PC-9 (cell line): ENCODE measurements at places on chromosomes 5 and 9.
A peak's percentile ranks its signal among the peaks of the same experiment; 100 is the strongest.

- H3K4me3 ChIP-seq: no peak overlapping the region
- H3K27ac ChIP-seq: no peak overlapping the region
- no peak for DNase-seq
- no peaks in the 10 kb centered on the region for H3K36me3 ChIP-seq
- peaks cover 39% of the 10 kb centered on the region for H3K4me1 ChIP-seq
These were observed 113.0 kb downstream of the UGCG start for GRCh38 chr9:112009656-112010055.

DNA sequence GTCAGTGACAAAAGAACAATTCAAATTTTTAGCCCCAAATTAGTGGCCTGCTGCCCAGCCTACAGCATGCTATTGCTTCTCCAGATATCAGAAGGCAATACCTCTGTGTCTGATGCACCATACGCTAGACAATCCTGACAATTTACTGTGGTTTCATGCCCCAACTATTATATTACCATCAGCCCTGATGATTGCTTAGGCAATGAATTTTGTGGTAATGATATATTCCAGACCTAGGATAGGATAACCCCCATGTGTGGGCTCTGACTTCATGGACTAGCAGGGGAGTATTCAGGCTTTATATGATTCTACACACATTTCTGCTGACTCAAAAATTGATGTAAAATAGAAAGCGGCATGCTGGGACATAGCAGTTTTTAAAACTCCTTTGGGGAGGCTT lies 168.7 kb upstream of the FST start:
- no peak for DNase-seq
- H3K4me3 ChIP-seq: no peak overlapping the region
- H3K27me3 ChIP-seq: no peaks in the 10 kb centered on the region
- H3K36me3 ChIP-seq: no peaks in the 10 kb centered on the region

DNA sequence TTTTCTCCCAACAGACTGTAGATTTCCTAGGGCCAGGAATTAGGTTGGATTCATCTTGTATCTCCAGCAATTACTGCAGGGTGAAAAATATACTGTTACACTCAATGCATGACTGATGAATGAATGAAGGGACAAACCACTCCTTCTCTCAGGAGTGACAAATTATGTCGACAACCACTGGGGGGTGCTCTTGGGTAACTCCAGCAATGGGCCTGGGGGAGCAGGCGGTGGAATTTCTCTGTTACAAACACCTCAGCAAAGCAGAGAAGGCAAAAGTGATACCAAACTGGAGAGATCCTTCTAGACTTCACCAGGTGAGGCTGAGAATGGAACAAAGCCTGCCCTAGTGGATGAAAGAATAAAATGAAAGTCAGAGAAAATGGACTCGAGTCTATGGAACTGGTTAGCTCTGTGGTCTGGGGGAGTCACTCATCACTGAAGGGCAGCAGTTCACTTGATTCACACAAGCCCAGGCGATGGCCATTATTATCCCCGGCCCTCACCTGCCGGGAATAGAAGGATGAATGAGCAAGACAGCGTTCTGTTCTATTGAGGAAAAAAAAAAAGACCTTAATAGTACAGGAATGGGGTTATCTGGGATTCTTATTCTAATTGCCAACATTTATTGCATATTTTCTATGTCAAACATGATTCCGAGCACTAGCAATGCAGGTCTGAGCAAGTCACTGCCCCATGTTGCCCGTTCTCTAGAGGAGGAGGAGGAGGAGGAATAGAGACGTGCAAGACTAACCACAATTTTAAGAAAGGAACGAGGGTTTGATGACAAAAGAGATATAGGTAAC lies 341.1 kb downstream of the ASTN2 start:
- no peak for DNase-seq
- no peaks in the 10 kb centered on the region for H3K36me3 ChIP-seq
- no peaks in the 10 kb centered on the region for H3K4me1 ChIP-seq
- H3K27ac ChIP-seq: no peak overlapping the region
- peaks cover 25% of the 10 kb centered on the region for H3K27me3 ChIP-seq

DNA sequence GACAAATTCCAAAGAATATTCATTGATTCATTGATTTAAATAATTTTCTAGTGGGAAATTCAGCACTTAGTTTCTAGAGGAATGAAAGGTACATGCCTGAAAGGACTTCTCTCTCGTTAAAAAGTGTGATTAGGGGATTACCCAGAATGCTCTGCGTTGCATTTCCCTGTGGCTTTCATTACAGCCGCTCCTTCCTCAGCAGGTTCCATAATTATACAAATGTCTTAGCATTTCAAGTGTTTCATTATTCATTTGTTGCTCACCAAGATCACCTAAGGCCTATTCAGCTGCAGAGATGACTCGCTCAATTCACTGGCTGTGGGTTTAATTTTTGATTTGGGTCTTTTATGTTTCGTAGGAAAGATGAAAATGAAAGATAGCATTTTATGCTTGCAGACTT lies 52.8 kb downstream of the SPATA31C2 start:
- 0 out of 2 replicates have a peak, but pooled peaks cover 6% of the 10 kb centered on the region for H3K4me1 ChIP-seq
- H3K4me3 ChIP-seq: no peak overlapping the region
- H3K27me3 ChIP-seq: no peaks in the 10 kb centered on the region
- no peaks in the 10 kb centered on the region for H3K36me3 ChIP-seq
- no peak overlapping the region for H3K27ac ChIP-seq

GRCh38 chr5:394671-395155 lies 48.3 kb upstream of the EXOC3 start:
- no peak for DNase-seq
- H3K4me1 ChIP-seq: peaks cover 11% of the 10 kb centered on the region
- H3K27ac ChIP-seq: no peak overlapping the region

- no peak overlapping the region for H3K4me3 ChIP-seq
- no peak overlapping the region for H3K27ac ChIP-seq
- peaks cover 7% of the 10 kb centered on the region for H3K4me1 ChIP-seq
- DNase-seq: no peak
- H3K27me3 ChIP-seq: no peaks in the 10 kb centered on the region
These were observed 134.6 kb upstream of the MAP3K1 start for GRCh38 chr5:56680731-56681130.

- peaks cover 3% of the 10 kb centered on the region for H3K36me3 ChIP-seq
- DNase-seq: peak; percentile 79
- peak overlapping the region; percentile 69 for H3K27ac ChIP-seq
- H3K27me3 ChIP-seq: no peaks in the 10 kb centered on the region
- H3K4me3 ChIP-seq: no peak overlapping the region
These were observed 17.8 kb downstream of the NANS start for GRCh38 chr9:98074115-98074990.

- peak within 1 kb of the TSS; percentile 90 for H3K4me3 ChIP-seq
- H3K27ac ChIP-seq: peak within 1 kb of the TSS; percentile 78
- peak; percentile 42 for DNase-seq
- H3K27me3 ChIP-seq: no peaks in the 10 kb centered on the region
- peaks cover 23% of the 10 kb centered on the region for H3K4me1 ChIP-seq
These were observed at the start of gene LURAP1L for GRCh38 chr9:12774861-12775678. Gene LURAP1L (plus strand): TSS chr9:12775020. CDS start chr9:12775716, 696 bp downstream.

- peaks cover 15% of the 10 kb centered on the region for H3K4me1 ChIP-seq
- no peaks in the 10 kb centered on the region for H3K27me3 ChIP-seq
- no peaks in the 10 kb centered on the region for H3K36me3 ChIP-seq
These were observed 75.4 kb upstream of the TBC1D2 start for GRCh38 chr9:98330831-98331230.

DNA sequence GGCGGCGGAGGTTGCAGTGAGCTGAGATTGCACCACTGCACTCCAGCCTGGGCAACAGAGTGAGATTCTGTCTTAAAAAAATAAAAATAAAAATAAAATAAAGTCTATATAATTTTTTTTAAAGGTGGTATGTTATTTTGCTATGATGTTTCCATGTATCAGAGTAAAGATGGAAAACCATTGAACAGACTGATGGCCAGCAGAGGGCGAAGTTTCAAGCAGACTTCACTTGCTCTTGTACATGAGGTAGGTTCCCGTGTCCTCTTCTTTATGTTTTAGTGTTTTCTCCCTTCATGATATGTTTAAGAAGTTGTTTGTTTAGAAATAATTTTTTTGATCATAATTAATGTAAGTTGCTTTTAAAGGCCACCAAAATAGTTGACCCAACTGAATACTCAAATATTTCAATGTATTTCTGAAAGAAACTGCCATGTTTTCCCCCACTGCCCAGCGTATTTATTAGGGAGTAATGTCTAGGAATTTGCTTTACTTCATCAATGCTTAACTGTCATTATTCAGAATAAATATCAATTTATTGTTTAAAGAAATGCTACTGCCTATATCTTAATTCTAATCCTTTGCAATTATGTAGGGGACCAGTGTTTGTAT lies 146.4 kb downstream of the HACD4 start:
- H3K36me3 ChIP-seq: no peaks in the 10 kb centered on the region
- no peak for DNase-seq
- H3K27ac ChIP-seq: no peak overlapping the region
- no peak overlapping the region for H3K4me3 ChIP-seq
- no peaks in the 10 kb centered on the region for H3K27me3 ChIP-seq

DNA sequence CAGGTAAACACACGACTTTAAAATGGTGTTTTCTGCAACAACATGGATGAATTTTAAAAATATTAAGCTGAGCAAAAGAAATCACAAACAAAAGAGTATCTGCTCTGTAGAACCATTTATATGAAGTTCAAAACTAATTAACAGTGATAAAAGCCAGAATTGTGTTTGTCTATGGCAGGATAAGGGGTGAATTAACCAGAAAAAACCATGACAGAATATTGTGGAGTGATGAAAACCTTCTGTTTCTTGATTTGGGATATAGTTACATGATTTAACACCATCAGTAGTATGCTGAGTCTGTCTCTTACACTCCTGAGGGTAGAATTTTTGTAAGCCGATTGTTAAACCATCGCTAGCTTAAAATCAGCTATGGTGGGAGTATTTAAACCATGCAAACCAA lies 101.7 kb upstream of the ZNF366 start:
- H3K4me3 ChIP-seq: no peak overlapping the region

DNA sequence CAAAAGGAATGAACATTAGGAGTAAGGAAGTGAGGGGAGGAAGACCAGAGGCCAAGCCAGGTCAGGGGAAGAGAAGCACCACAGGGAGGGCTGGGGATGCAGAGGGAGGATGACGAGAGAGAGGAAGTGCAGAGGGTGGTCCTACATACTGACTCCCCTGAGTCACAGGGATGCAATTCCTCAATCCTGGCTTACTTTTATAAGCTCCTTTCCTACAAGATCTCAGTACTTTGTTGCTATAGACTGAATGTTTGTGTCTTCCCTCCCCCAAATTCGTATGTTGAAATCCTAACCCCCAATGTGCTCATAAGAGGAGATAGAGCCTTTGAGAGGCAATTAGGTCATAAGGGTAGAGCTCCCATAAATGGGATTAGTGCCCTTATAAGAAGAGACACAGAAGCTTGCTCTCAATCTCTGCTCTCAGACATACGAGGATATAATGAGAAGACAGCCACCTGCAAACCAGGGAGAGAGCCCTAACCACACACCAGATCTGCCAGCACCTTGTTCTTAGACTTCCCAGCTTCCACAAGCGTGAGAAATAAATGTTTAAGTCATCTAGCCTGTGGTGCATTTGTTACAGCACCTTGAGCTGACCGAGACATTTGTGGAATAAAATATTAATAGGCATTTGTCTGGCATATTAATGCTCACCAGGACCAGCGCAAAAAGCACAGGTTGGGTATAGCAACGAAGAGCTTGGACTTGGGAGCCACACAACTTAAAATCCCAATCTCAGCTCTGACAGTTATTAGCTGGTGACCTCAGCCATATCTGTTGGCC lies 33.4 kb downstream of the GCNT4 start:
- no peak overlapping the region; the same call in 1 of the 2 replicates for H3K27ac ChIP-seq
- peaks cover 23% of the 10 kb centered on the region for H3K4me1 ChIP-seq
- no peaks in the 10 kb centered on the region for H3K36me3 ChIP-seq
- no peak overlapping the region for H3K4me3 ChIP-seq
- DNase-seq: no peak

DNA sequence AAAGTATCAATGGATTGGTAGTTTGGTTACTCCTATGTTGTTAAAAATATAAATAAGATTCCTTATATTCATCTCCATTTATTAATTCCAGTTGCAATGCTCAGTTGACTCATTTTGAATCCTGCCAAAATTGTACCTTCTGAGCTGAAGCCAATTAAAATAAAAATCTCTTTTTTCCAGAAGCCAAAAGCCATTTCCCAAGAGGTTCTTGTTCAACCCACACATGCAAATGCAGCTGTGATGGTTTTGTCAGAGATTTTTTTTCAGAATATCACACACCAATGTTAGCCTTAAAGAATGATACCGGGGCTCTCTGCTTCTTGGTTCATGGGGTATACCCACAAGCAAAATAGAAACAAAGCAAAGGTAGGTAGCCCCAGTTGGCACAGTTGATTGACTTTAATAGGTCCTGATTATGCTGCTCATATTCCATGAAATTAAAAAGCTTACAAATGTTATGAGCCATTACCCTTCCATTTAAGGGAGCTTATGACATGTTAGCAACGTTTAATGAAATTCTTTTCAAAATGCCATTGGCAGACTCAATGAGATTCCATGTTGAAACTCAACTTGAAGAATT lies 208.0 kb downstream of the SGCD start:
- no peak for DNase-seq
- no peak overlapping the region for H3K4me3 ChIP-seq
- no peaks in the 10 kb centered on the region for H3K36me3 ChIP-seq
- no peaks in the 10 kb centered on the region for H3K27me3 ChIP-seq

GRCh38 chr5:51388488-51389287 lies 5.4 kb downstream of the ISL1 start:
- H3K36me3 ChIP-seq: no peaks in the 10 kb centered on the region
- 0 out of 2 replicates have a peak, but pooled peaks cover 4% of the 10 kb centered on the region for H3K4me1 ChIP-seq
- H3K27me3 ChIP-seq: no peaks in the 10 kb centered on the region
- no peak for DNase-seq

- DNase-seq: peak; percentile 84
- H3K4me1 ChIP-seq: peaks cover 24% of the 10 kb centered on the region
- H3K4me3 ChIP-seq: no peak overlapping the region
- no peaks in the 10 kb centered on the region for H3K36me3 ChIP-seq
- peak overlapping the region; percentile 79 for H3K27ac ChIP-seq
These were observed 32.6 kb upstream of the PRRC2B start for GRCh38 chr9:131361202-131361833.
